ENCODE measurements at places on chromosomes 1 and 21.

GRCh38 chr1:6795661-6796060, 10.4 kb downstream of the CAMTA1 start:
- DNase-seq = no peak

- no peak for DNase-seq
These were observed 75.5 kb downstream of the TPR start for GRCh38 chr1:186299570-186299969.

DNA sequence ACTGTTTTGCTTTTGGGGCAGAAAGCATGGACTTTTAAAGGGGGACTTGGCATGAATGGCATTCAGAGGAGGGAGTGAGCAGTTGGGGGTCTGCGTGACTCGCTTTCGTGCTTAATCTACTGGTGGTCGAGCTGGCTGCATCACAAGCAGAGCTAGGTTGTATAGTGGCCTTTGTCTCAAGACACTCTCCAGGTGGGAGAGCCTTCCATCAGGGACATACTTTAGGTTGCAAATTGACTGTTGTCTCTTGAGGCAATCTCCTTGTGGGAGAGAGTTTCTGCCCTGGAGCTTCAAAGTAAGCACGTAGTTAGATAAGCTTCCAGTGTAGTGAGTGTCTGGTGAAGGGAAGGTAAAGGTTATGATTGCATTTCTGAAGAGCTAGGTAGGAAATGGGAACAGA, 93.9 kb downstream of the C1orf21 start:
- no peak for DNase-seq

GRCh38 chr1:210536254-210536961, 207.7 kb downstream of the HHAT start:
- DNase-seq = no peak

GRCh38 chr1:46772571-46772970, 26.3 kb upstream of the CYP4B1 start:
- DNase-seq = no peak

DNA sequence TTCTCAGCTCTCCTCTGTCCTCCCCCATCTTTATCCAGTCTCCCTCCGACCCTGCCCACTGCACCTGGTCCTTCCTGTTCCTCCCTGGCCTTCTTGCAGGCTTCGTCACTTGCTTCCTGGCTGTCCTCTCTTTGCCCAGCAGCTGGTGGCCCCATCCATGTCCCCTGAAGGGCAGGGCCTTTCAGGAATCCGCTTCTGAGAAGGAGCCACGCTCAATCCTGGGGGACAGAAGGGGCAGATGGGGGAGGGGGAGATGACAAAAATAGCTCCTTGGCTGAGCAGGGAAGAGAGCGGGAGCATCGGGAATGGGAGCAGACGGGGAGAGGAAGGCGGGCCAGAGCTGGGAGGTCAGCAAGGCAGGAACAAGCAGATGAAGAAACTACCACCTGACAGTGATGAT, 40.7 kb downstream of the SLC30A1 start:
- no peak for DNase-seq

GRCh38 chr1:205927247-205927646, 16.0 kb downstream of the SLC26A9 start:
- no peak for DNase-seq

GRCh38 chr1:12204754-12205658, 24.8 kb upstream of the VPS13D start:
- no peak for DNase-seq

- DNase-seq = no peak
These were observed 38.0 kb upstream of the FOXO6 start for GRCh38 chr1:41323243-41323642.

- DNase-seq = no peak
These were observed 5.0 kb downstream of the SPATA46 start for GRCh38 chr1:162371611-162372010.

- no peak for DNase-seq
These were observed 176.7 kb downstream of the CAMTA1 start for GRCh38 chr1:6961905-6962477.

- no peak for DNase-seq
These were observed 211.0 kb downstream of the TOMM20 start for GRCh38 chr1:234917495-234918180.

GRCh38 chr1:162357681-162358266, 18.9 kb downstream of the SPATA46 start:
- DNase-seq = no peak

GRCh38 chr21:25054689-25055088, 552.6 kb downstream of the MRPL39 start:
- DNase-seq = no peak

Measured in activated CD8-positive, alpha-beta T cell treated with anti-CD3 and anti-CD28 coated beads for 36 hours (primary cell).